ENCODE measurements at places on chromosomes 1 and 21. TPM values are rescaled to one million over a fixed set of nuclear protein-coding genes. Genes with fewer than 3 reads are reported as not detected.

- no peaks in the 10 kb centered on the region for H3K27me3 ChIP-seq
- no peak overlapping the region for H3K4me3 ChIP-seq
- peaks cover 10% of the 10 kb centered on the region for H3K4me1 ChIP-seq
- no peak overlapping the region for H3K27ac ChIP-seq
- no peaks in the 10 kb centered on the region for H3K36me3 ChIP-seq
Measured at GRCh38 chr1:117795190-117795589, 134.2 kb downstream of the GDAP2 start.

DNA sequence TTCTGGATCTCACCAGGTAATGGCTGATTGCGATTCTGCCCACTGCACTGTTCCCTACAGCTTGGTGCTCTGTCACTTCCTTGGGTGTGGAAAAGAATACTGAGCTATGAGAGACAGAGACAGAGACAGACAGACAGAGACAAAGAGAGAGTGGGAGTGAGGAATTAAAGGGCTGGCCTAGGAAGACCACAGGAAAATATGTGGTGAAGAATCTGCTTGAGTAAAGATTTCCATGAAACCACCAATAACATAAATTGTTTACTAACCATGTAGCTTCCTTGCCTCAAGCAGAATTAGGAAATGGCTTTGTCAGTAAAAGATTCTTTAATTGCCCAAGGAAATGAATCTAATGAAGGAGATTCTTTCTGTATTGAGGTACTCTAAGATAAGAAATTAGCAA is 54.4 kb downstream of the MPZL1 start:
- peaks cover 18% of the 10 kb centered on the region for H3K4me1 ChIP-seq
- no peak for DNase-seq
- H3K27ac ChIP-seq, result peak overlapping the region; percentile 13
- no peak overlapping the region for H3K4me3 ChIP-seq

Gene RASSF5
- total RNA-seq, result not detected

DNA sequence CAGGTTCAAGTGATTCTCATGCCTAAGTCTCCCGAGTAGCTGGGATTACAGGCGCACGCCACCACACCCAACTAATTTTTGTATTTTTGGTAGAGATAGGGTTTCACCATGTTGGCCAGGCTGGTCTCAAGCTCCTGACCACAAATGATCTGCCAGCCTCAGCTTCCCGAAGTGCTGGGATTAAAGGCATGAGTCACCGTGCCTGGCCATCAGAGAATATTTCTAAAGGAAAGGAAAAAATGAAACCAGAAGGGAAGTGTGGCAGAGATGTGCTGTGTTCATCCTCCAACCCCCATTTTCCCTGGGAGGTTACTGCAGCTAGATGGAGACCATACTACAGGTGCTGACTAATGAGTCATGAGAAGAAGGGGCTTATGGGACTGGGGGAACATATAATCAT is 964.1 kb downstream of the TTLL7 start:
- peaks cover 2% of the 10 kb centered on the region for H3K36me3 ChIP-seq
- no peak for DNase-seq
- H3K4me1 ChIP-seq, result peaks cover 22% of the 10 kb centered on the region
- no peak overlapping the region for H3K4me3 ChIP-seq
- peak overlapping the region; percentile 44 for H3K27ac ChIP-seq

Gene GNAI3
- 8.5 TPM for total RNA-seq

DNA sequence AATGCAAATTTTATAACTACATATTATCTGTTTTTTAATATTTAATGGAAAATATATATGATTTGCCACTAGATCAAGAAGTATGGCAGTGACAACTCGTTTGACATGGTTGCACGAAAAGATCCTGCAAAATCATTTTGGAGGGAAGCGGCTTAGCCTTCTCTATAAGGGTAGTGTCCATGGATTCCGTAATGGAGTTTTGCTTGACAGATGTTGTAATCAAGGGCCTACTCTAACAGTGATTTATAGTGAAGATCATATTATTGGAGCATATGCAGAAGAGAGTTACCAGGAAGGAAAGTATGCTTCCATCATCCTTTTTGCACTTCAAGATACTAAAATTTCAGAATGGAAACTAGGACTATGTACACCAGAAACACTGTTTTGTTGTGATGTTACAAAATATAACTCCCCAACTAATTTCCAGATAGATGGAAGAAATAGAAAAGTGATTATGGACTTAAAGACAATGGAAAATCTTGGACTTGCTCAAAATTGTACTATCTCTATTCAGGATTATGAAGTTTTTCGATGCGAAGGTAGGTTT is 556 bp downstream of the IFI44 start:
- peak overlapping the region; percentile 28 for H3K27ac ChIP-seq
- peaks cover 29% of the 10 kb centered on the region for H3K4me1 ChIP-seq
- peaks cover 9% of the 10 kb centered on the region for H3K36me3 ChIP-seq
- DNase-seq, result no peak

DNA sequence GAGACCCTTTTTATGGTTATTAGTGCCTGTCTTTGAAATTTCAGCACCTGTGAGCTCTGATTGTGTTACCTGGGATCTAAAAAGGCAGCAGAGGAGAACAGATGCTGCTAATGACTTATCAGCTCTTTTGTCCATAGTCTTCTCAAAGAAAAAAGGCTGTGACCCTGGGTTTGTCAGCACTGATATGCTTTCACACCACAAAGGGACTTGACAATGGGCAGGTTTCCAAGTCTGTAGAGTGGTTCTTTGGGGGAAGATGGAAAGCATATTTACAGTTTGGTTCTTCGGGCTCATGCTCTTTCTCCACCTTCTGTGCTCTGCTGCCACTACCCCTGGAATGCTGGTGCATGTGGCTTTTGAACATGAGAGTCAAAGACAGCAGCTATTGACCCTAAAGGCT is 32.0 kb downstream of the DNAJC6 start:
- no peak for DNase-seq
- H3K27ac ChIP-seq, result no peak overlapping the region
- no peak overlapping the region for H3K4me3 ChIP-seq
- H3K4me1 ChIP-seq, result peaks cover 29% of the 10 kb centered on the region

DNA sequence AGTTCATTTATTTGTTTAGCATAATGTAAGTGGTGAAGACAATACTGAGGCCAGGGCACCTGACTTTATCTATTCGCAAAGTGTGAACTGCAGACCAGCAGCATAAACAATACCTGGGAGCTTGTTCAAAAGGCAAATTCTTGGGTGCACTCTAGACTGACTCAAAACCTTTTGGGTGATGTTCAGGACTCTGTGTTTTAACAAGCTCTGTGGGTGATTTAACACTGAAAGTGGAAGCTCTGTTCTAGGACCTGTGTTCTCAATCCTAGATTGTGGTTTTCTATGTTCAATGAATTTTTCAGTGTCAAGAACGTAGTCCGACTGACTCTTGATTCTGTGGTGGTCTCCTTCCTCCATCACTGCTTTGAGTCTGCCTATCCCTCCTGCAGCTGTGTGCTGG is 71.9 kb downstream of the GPR88 start:
- peaks cover 23% of the 10 kb centered on the region for H3K4me1 ChIP-seq
- no peaks in the 10 kb centered on the region for H3K27me3 ChIP-seq
- DNase-seq, result no peak
- no peak overlapping the region for H3K4me3 ChIP-seq

DNA sequence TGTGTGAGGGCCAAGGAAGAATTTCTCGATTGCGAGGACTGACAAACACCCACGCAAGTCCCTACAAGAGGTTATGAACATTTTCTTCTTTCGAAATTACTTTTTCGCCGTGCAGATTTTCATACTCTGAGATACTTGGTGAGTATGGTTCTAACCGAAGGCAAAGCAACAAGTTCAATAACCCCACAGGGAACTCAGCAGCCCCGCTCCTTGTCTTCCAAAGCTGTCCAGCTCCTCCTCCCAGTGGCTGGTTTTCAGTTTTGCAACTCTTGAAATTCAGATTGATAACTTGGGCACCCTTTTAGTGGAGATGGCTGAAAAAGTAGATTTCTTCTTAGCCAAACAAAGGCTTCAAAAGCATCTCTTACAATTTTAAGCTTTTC is 154.4 kb downstream of the SETD4 start:
- DNase-seq, result no peak
- no peaks in the 10 kb centered on the region for H3K36me3 ChIP-seq
- H3K27me3 ChIP-seq, result peaks cover 12% of the 10 kb centered on the region
- no peak overlapping the region for H3K4me3 ChIP-seq
- no peak overlapping the region for H3K27ac ChIP-seq

Gene TDRD5
- total RNA-seq, result not detected

DNA sequence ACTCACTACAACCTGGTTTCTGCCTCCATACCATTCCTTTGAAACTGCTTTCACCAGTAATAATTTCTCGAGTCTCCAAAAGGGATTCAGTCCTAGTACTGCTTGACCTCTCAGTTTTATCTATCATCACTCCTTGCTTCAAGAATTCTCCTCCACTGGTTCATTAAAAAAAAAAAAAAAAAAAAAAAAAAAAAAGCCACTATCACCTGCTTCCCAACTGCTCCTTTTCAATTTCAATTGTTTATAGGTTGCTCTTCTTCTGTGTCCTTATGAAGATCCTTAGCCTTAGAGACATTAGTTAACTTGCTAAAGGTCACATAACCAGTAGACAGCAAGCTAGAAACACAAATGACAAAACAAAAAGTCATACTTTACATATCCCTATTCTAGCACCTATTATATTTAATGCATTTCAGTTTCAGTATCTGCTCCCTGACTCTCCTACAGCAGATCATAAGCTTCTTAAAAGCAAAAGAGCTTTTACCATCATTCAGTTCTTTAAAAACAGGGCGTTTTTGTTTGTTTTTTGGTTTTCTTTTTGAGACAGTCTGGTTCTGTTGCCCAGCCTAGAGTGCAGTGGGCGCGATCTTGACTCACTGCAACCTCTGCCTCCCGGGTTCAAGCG is 7.1 kb downstream of the NRDC start:
- H3K27ac ChIP-seq, result peak overlapping the region; percentile 40
- no peaks in the 10 kb centered on the region for H3K27me3 ChIP-seq
- H3K4me3 ChIP-seq, result no peak overlapping the region

Gene CSF1
- total RNA-seq, result 27.9 TPM
